GM23248 (cell line): ENCODE measurements at places on chromosomes 7 and 10. TPM values are rescaled to one million over a fixed set of nuclear protein-coding genes. Genes with fewer than 3 reads are reported as not detected.
A peak's percentile ranks its signal among the peaks of the same experiment; 100 is the strongest.

DNA sequence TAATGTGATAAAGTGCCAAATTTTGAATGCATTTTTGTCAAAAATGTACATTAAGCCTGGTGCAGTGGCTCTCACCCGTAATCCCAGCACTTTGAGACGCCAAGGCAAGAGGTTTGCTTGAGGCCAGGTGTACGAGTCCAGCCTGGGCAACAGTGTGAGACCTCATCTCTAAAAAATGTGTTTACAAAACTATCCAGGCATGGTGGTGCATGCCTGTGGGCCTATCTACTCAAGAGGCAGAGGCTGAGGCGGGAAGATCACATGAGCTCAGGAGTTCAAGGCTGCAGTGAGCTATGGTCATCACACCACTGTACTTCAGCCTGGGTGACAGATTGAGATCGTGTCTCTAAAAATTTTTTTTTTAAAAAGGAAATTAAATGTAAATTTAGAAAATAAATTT lies 18.5 kb upstream of the MGMT start:
- no peak overlapping the region for H3K27ac ChIP-seq
- no peak for DNase-seq
- H3K36me3 ChIP-seq = no peaks in the 10 kb centered on the region
- no peaks in the 10 kb centered on the region for H3K27me3 ChIP-seq
- no peaks in the 10 kb centered on the region for H3K4me1 ChIP-seq
- no peak overlapping the region for H3K4me3 ChIP-seq

GRCh38 chr7:5553298-5553877 lies 129.8 kb upstream of the TNRC18 start:
- no peaks in the 10 kb centered on the region for H3K27me3 ChIP-seq
- peaks cover 30% of the 10 kb centered on the region for H3K4me1 ChIP-seq
- H3K36me3 ChIP-seq = no peaks in the 10 kb centered on the region
- DNase-seq = peak; percentile 32
- no peak overlapping the region for H3K4me3 ChIP-seq

DNA sequence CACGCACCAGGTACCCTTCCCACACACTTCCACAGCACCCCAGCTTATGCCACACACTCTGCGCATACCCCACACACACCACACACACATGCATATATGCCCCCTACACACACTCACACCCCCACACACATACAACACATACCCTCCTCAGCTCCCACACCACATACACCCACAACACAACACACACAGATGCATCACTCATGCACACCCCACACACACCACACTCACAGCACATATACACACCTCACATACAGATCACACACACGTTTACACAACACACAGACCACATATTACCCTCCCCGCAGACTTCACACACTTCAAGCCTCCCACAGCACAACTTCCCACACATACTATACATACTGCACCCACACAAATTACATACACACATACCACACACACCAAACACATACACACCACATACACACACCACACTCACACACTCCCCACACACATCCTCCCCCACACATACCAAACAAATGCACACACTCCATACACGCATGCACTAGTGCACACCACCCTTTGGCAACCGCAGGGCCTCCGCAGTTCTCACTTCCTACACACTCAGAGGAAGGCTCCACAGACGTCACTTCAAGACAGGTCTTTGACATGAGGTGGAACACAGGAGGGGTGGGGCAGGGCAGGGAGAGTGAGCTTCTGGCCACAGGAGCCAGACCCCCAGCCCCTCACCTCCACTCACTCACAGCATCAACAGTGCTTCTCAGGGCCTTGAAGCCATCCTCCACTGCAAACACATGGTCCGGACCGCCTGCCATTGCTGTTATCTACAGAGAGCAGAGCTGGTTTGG lies 18.5 kb upstream of the ANTXRL start:
- no peaks in the 10 kb centered on the region for H3K4me1 ChIP-seq
- no peaks in the 10 kb centered on the region for H3K27me3 ChIP-seq
- no peak for DNase-seq
- H3K27ac ChIP-seq = no peak overlapping the region
- no peak overlapping the region for H3K4me3 ChIP-seq

DNA sequence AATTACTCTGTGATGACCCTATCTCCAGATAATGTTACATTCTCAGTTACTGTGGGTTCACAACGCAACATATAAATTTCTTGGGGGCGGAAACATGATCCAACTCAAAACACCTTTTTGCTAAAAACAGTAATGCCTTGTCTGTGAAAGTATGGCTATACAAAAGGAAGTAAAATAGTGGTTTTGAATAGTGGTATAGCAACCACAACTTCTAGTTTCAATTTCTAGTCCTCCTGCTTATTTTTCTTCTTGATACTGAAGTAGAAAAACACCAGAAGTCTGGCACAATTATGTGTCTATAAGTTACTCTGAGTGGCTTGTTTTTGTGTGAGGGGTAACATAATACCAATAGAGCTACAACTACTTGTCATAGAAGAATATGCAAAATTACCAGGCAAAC lies 21.5 kb upstream of the ZNF800 start:
- no peaks in the 10 kb centered on the region for H3K4me1 ChIP-seq
- no peak for DNase-seq
- H3K4me3 ChIP-seq = no peak overlapping the region
- no peaks in the 10 kb centered on the region for H3K36me3 ChIP-seq
- peaks cover 9% of the 10 kb centered on the region; the same call in 1 of the 2 replicates for H3K27me3 ChIP-seq

GRCh38 chr10:98921316-98921715 lies 314.3 kb downstream of the HPSE2 start:
- H3K4me3 ChIP-seq = no peak overlapping the region
- no peak overlapping the region for H3K27ac ChIP-seq
- no peaks in the 10 kb centered on the region for H3K36me3 ChIP-seq
- no peaks in the 10 kb centered on the region for H3K27me3 ChIP-seq

DNA sequence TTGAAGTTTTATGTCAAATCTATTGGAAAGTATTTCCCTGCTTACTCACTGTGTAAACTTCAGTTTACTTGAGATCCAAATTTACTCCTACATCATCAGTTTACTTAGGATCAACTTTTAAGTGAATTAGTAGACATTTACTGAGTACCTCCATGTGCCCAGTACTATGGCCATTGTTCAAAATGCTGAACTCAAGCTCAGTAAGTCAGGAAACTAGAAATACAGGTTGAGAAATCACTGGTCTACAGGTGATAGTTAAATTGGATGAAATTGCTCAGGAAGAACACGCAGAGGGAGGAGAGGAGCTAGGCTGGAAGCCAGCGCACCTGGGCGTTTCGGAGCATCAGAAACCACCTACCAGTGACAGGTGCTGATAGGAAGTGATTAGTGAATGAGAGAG lies 25.5 kb upstream of the EBLN1 start:
- no peak overlapping the region for H3K4me3 ChIP-seq
- peaks cover 29% of the 10 kb centered on the region for H3K4me1 ChIP-seq
- H3K27me3 ChIP-seq = peaks cover 6% of the 10 kb centered on the region
- no peak overlapping the region for H3K27ac ChIP-seq

- no peaks in the 10 kb centered on the region for H3K27me3 ChIP-seq
- peak; percentile 90 for DNase-seq
- no peaks in the 10 kb centered on the region for H3K36me3 ChIP-seq
- peaks cover 22% of the 10 kb centered on the region for H3K4me1 ChIP-seq
- H3K27ac ChIP-seq = no peak overlapping the region; the same call in 1 of the 2 replicates
- peak overlapping the region; percentile 33 for H3K4me3 ChIP-seq
Measured at GRCh38 chr10:121804460-121804859, 123.4 kb downstream of the ATE1 start.

DNA sequence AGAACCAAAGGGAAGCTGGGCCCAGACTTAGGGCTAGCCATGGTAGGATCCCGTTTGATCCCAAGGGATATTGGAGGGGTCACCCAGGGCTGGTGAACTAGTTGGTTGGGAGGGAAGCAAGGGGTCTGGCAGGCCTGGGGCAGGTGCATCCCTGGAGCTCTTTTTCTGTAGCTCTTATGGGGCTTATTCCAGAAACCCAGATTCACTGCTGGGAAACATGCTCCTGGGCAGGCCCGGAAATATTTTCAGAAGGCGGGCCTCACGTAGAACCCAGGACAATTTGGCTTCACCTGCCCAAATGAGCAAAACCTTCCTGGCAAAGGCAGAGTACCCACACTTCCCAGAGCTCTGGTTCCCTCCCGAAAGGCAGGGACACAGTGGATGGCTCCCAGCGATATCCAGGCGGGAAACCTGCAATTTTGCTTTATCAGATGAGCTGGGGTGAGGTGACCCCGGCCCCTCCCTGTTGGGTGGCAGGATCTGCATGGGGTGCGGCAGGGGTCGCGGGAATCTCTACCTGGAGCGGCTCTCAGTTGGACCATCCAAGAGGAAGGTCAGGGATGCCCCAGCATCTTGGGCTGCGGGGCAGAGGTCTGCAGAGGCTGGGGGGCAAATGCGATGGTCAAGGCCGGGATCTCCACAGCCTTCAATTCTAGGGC lies 533.9 kb downstream of the TCERG1L start:
- H3K4me1 ChIP-seq = no peaks in the 10 kb centered on the region
- H3K27me3 ChIP-seq = no peaks in the 10 kb centered on the region
- no peak overlapping the region for H3K4me3 ChIP-seq
- DNase-seq = no peak
- H3K27ac ChIP-seq = no peak overlapping the region

Gene LOXL4
- 319 and 320 TPM in 2 replicates for polyA plus RNA-seq

Gene HOXA13
- polyA plus RNA-seq = 0.13 and 0.15 TPM in 2 replicates

Gene LFNG
- polyA plus RNA-seq = 0.18 and 0.19 TPM in 2 replicates

Gene IDI2
- polyA plus RNA-seq = not detected in 2 replicates

DNA sequence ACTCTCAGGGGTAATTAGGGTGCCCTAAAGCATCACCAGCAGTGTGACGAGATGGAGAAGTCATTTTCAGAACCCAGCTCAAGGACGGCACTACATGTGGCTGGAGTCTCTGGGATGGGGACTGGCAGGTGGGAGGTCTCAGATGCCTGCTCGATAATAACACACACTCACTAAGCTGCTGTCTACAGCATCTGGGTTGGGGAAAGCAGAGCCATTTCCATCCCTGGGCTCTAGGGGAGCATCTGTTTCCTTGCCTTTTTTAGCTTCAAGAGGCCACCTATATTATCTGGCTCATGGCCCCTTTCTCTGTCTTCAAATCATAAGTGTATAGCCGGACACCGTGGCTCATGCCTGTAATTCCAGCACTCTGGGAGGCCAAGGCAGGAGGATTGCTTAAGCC lies 79.6 kb downstream of the SH3PXD2A start:
- no peak overlapping the region for H3K4me3 ChIP-seq
- no peaks in the 10 kb centered on the region for H3K36me3 ChIP-seq

Gene ZPBP
- polyA plus RNA-seq = not detected in 2 replicates

GRCh38 chr7:135661311-135662122 lies 797 bp upstream of the STMP1 start:
- H3K4me3 ChIP-seq = peak overlapping the region; percentile 99
- no peak for DNase-seq
- peaks cover 29% of the 10 kb centered on the region for H3K4me1 ChIP-seq

DNA sequence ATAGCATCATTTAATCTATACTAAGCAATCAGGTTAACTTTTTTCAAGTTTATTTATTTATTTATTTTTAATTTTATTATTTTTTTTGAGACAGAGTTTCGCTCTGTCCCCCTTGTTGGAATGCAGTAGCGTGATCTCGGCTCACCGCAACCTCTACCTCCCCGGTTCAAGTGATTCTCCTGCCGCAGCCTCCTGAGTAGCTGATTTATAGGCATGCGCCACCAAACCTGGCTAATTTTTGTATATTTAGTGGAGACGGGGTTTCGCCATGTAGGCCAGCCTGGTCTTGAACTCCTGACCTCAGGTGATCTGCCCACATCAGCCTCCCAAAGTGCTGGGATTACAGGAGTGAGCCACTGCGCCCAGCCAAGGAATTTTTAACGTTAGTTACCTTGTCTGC lies 635 bp upstream of the MYPN start:
- H3K4me1 ChIP-seq = peaks cover 67% of the 10 kb centered on the region
- no peak overlapping the region for H3K4me3 ChIP-seq
- no peak overlapping the region for H3K27ac ChIP-seq
- H3K27me3 ChIP-seq = no peaks in the 10 kb centered on the region
- H3K36me3 ChIP-seq = peaks cover 4% of the 10 kb centered on the region
- no peak for DNase-seq

Gene ERVW-1
- polyA plus RNA-seq = not detected in 2 replicates

- no peak overlapping the region for H3K27ac ChIP-seq
- H3K27me3 ChIP-seq = no peaks in the 10 kb centered on the region
- no peak overlapping the region for H3K4me3 ChIP-seq
- H3K36me3 ChIP-seq = no peaks in the 10 kb centered on the region
- DNase-seq = no peak
- H3K4me1 ChIP-seq = peaks cover 11% of the 10 kb centered on the region
Measured at GRCh38 chr10:77409697-77410471, 227.7 kb downstream of the KCNMA1 start.

DNA sequence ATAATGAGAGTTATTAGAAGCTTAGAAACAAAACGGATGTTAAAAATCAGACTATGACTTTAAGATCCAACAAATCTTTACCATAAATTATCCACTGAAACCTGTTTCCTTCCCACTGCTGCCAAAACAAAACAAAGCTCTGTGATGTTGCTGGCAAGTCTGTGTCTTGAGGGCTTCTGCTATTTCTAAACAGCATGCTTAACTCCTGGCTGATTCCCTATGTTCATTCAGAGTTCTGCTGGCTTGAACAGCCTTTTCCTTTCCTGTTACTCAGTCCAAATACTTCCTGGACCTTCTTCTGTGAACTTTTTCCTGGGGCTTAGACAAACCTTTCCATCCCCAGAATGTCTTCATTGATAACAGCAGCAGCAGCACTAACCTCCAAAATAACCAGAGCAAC lies 448.1 kb downstream of the SORCS1 start:
- H3K36me3 ChIP-seq = no peaks in the 10 kb centered on the region
- H3K27me3 ChIP-seq = no peaks in the 10 kb centered on the region; the same call in 1 of the 2 replicates
- no peak overlapping the region for H3K27ac ChIP-seq
- no peak for DNase-seq
- no peaks in the 10 kb centered on the region for H3K4me1 ChIP-seq

- H3K27me3 ChIP-seq = no peaks in the 10 kb centered on the region
- DNase-seq = no peak
- no peak overlapping the region for H3K27ac ChIP-seq
- no peak overlapping the region for H3K4me3 ChIP-seq
- no peaks in the 10 kb centered on the region for H3K4me1 ChIP-seq
Measured at GRCh38 chr10:53786236-53786900, 1013.8 kb upstream of the MBL2 start.
